ENCODE measurements at places on chromosomes 13 and 19.

DNA sequence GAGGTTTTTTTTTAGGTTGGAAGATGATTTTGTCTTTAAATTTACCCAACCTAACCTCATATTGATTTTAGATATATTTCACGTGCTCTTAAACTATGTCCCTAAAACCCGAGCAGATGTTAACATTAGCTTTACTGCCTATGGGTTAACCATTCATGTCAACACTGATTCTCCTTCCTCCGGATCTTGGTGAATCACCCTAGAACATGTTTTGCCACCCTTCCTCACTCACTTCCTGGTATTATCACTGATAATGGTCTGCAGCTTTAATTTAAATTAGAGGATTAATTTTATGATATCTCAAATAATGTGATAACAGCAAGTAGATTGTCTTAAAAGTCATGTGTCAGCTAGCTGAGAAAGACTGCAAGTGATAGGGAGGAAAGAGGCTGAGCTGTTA lies 31.9 kb downstream of the HTR2A start:
- DNase-seq: no peak

- DNase-seq: peak; percentile 58
Measured at GRCh38 chr13:33348366-33348765, 62.8 kb upstream of the STARD13 start.

- DNase-seq: no peak
Measured at GRCh38 chr13:38265132-38265497, 84.5 kb upstream of the UFM1 start.

GRCh38 chr13:82917984-82918383 lies 964.3 kb downstream of the SLITRK1 start:
- DNase-seq: no peak

DNA sequence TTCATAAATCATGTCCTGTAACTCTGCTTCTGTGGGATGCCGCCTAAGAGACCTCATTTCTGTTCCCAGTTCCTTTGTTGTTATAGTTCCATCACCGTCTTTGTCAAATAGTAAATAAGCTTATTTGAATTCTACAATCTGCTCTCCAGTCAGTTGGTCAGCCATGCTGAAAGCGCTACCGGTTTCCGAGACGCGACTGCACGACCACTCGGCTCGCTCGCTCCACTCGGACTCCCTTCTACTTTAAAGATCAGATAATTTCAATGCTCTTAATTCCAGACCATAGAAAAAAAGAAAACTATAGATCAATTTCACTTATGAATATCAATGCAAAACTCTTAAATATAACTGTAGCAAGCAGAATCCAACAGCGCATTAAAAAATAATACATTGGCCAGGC lies 64.2 kb upstream of the STK24 start:
- DNase-seq: no peak

Data from fibroblast of mammary gland (primary cell).